ENCODE measurements at places on chromosomes 12 and 14. TPM values are rescaled to one million over a fixed set of nuclear protein-coding genes. Genes with fewer than 3 reads are reported as not detected.

DNA sequence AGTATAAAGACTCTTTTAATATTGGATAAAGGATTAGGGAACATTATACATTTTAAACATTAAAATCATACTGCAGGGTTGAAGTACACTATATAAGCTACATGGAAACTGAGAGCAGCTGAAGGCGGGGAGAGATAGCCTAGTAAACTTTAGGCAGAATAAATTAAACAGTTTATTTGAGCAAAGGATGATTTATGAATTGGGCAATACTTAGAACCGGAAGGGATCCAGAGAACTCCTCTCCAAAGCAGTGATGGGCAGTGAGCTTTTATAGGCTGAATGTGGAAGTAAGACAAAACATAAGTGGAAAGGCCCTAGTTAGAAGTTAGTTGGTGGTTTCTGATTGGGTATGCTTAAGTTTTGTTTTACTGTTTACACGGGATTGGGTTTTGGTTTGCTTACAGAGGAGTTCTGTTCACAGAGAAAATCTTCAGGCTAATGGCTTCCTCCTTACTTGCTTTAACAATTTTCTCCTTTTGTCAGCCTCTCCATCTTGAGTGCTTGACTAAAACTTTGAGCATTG lies 18.9 kb downstream of the LEMD3 start:
- no peak for DNase-seq

GRCh38 chr14:102857444-102857843 lies 65.0 kb upstream of the AMN start:
- no peak for DNase-seq

DNA sequence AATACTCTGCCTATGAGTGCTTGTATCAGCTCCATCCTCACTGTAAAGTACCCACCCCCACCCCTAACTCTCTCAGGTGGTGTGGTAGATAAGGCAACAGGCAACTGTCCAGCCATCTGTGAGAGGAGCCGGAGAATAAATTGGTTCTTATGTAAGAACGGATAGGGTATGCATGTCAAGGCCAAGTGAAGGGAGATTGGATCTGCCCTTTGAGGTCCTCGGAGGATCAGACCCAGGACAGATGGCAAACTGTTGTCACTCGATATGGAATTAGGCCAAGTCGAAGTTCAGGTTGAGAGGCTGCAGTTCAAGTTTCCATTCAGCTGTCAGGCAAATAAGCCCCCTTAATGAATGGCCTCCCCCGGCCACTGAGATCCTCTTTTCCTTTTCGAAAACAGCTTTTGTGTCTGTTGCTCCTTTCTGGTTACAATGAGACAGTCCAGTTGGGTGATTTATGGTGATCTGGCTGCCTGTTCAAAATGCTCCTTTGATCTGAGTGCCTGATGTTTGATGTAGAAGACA lies 120.3 kb downstream of the VRK1 start:
- no peak for DNase-seq

The KRT85 gene
- not detected for total RNA-seq

The HOXC9 gene
- total RNA-seq: 12.0 TPM

The NANOG gene
- total RNA-seq: 0.56 TPM

The SRGAP1 gene
- total RNA-seq: 11.2 TPM

GRCh38 chr12:50937653-50938052 lies 14.7 kb upstream of the HIGD1C start:
- no peak for DNase-seq

The E2F7 gene
- total RNA-seq: 0.09 TPM

The FERMT2 gene
- 295 TPM for total RNA-seq

The GPR137C gene
- 0.32 TPM for total RNA-seq

The HCAR3 gene
- 0.37 TPM for total RNA-seq

DNA sequence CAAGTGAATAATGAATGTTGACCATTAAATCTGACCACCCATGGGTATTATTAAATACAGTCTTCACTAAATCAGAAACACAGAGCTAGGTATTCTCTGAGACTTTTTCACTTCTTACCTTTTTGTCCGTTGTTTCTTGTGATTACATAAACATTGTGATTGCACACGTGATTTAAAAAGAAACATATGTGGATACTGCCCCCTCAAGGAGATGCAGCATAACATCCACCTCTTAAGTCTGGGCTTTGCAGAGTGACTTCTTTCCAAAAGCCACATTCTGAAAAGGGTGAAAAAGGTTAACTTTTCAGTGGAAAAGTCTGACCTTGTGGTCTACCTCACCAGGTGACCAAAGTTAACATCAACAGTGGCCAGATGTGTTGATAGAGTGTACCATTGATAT lies 185.5 kb upstream of the FAR2 start:
- DNase-seq: no peak

The IFT81 gene
- 19.2 TPM for total RNA-seq

The RNASE1 gene
- 222 TPM for total RNA-seq

DNA sequence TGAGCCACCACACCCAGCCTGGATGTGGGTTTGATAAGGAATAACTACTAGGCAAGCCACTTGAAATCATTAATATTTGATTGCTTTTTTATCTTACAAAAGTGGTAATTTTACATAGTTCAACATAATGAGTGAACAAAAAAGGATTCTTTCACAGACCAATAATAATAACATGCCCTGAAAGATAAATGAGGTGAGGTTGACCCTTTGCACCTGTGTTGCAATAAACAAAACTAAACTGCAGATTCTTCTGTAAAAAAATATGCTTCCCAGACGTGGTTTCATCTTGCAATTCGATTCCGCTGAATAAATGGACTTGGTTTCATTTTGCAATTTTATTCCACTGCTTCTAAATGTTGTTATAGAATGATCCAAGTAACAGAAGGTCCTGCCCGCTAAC lies 1514.9 kb upstream of the TMEM132C start:
- DNase-seq: no peak

The SPX gene
- not detected for total RNA-seq

DNA sequence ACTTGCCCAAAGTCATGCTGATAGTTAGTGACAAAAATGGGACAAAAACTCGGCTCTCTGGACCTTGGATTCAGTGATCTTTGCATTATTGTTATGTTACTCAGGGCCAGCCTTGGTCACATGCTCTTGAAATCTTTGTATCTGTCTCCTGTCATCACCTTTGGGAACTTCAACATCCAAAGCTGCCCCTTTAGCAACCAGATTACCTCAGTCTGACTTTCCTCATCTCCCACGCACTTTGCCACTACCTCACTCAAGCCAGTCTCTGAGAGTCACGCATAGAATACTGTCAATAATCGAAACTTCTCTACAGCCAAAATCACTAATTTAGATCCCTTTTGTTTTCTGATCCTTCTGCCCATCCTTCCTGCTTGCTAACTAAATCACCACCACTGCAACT lies 90.8 kb upstream of the DAAM1 start:
- no peak for DNase-seq

- DNase-seq: no peak
Observed at GRCh38 chr12:115942346-115942745, 335.1 kb downstream of the MED13L start.

The CCER1 gene
- total RNA-seq: not detected

GRCh38 chr12:16555630-16556029 lies 50.3 kb downstream of the LMO3 start:
- DNase-seq: no peak

- no peak for DNase-seq
Observed at GRCh38 chr14:61838661-61839245, 76.5 kb downstream of the SNAPC1 start.

The RPGRIP1 gene
- total RNA-seq: 0.88 TPM

DNA sequence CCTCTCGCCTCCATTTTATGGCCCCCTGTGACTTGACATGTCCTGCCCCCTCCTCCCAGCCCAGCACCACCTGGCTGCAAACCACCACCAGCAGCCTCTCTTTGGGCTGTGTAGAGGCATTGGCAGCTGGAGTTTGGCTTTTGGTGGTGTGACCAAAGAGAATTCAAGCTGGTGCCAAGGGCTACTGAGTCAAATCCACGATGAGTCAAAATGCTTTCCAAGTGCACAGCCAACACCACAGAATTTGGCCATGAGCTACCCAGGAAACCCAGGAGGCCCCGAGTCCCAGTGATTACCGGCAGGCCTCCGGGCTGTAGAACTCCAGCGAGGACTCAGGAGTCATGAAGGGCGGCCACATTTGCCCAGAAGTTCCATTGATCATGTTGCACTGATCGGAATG lies 53.8 kb downstream of the SCARB1 start:
- DNase-seq: no peak

The LRTM2 gene
- total RNA-seq: not detected

The PRIM1 gene
- total RNA-seq: 4.7 TPM

- no peak for DNase-seq
Observed at GRCh38 chr12:52126605-52127578, 47.4 kb downstream of the SMIM41 start.

DNA sequence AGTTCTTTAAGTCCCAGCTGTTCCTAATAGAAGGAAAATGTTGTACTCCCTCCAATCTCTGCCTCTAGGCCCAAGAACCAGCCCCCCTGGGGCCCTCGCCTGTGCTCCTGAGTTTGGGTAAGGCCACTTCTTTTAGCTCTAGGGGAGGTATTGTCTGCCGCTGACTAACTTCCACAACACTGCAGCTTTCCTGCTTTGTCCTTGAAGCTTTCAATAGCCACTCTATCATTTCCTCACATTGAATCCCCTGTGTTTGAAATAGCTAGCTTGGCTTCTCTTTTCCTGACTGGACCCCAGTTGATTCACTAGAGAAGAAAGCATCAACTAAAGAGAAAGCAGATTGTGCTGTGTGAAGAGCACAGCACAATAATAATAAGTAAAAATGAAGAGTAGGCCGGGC lies 28.8 kb downstream of the KRT80 start:
- no peak for DNase-seq

The OR6C74 gene
- total RNA-seq: not detected

DNA sequence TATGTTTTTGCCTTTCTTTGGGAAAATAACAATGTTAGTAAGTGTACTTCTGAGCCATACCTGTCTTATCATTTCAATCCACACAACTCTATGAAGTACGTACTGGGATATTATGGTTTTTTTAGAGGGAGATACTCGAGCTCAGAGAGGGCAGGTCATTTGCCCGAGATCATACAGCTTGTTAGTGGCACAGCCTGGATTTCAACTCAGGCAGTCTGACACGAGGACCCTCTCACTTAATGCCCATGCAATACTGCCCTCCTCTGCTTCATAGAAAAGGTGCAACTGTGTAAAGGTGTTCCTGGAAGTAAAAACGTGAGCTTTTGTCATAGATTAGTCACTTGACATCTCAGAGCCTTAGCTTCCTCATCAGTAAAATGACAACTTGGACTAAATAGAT lies 128.0 kb downstream of the NDUFA12 start:
- DNase-seq: no peak

The HOXC4 gene
- 19.4 TPM for total RNA-seq

- no peak for DNase-seq
Observed at GRCh38 chr14:22822016-22822570, 6.9 kb upstream of the SLC7A7 start.

DNA sequence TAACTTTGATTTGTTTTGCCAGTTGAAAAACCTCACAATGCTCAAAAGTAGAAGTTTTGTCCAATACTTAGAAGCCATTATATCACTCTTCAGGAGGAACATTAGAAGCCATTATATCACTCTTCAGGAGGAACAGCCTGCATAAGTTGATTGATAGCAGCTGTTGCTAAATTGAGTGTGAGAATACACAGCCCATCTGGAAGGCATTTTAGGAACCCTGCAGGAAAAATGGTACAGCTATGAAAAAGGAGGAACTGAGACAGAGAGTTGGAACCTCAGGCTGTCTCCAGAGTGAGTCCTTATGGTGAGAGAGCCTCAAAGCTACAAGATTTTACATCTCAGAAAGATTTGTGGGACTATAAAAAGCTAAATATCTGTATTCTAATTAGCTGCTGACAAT lies 207.0 kb downstream of the MYRFL start:
- DNase-seq: no peak

DNA sequence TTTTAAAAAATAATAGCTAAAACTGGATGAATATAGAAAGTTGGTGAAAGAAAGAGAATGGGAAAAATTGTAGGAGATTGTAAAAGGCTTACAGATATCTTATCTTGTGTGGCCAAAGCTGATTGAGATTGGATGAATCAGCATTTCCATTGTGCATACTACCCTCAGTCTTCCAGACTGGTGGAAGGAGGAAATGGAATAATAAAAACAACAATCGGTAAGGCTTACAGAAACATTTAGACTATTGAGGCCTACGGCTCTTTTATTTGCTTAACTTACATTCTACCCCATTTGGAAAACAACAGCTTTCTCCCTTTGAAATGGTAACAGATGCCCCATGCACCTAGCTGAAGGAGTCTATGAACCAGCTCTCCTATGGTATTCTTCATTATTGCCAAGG lies 129.8 kb downstream of the PTPRB start:
- DNase-seq: no peak

The PRH1 gene
- 19.2 TPM for total RNA-seq

DNA sequence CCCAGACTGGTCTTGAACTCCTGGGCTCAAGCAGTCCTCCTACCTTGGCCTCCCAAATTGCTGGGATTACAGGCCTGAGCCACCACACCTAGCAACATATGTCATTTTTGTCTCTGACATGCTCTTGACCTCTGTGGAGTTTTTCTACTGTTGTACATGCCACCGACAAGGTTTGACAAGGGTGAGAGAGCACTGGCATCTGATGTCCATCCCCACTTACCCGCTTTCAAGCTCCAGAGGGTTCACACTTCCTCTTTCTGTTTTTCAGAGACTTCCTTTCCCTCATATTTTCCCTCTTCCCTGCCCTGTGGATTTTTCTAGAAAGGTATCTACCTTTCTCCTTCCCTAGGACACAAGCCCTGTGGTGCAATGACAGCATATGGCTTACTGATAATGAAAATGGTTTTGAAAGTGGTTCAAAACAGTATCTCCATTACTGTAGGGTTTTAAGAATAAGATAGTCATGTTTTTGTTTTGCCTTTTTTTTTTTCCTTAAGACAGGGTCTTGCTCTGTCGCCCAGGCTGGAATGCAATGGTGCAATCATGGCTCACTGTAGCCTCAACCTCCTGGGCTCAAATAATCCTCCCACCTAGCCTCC lies 27.7 kb upstream of the PLEKHG3 start:
- no peak for DNase-seq

The FGD4 gene
- total RNA-seq: 26.7 TPM

- no peak for DNase-seq
Observed at GRCh38 chr12:12721176-12721751, 4.1 kb downstream of the CDKN1B start.

DNA sequence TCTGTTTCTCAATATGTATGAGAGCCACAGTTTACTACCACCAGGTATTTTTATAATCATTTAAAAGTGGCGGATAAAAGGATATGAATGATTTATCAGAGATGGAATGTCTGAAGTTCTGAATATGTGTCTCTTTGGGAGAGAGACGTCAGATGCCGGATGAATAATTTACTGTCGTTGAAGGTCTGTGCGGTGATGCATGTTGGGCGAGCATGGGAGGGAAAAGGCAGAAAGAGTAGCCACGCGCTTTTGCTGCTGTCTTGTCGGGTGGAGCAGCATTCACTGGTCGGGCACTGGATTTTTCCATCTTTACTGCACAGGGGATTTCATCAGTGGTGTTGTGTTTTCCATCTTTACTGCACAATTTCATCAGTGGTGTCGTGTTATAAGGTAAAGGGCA lies 65.6 kb downstream of the SYNE2 start:
- no peak for DNase-seq

DNA sequence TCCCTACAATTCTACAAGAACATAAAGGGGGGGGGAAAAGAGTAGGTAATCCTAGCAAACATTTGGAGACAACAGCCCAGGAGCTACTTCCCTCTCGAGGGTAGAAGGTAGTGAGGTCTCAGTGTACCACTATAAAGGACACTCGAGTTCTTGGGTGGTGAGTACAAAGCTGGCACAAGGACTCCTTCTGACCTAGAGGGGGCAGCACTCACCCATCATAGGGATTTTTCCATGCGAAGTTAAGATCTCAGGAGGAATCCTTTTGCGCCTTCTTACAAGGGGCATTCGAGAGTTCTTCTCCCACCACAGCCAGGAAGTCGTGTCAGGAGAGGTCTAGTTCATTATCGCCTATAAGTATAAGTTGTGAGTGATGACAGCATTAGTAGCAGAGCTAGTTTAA lies 200.2 kb upstream of the RBM19 start:
- no peak for DNase-seq

The GXYLT1 gene
- total RNA-seq: 9.4 TPM

Measured in posterior vena cava (tissue), 2 donors.